ENCODE measurements at places on chromosomes 13 and 19. TPM values are rescaled to one million over a fixed set of nuclear protein-coding genes. Genes with fewer than 3 reads are reported as not detected.

PNMA8B gene
- 2.8 TPM for total RNA-seq

LSM7 gene
- total RNA-seq, result 158 TPM

MCEMP1 gene
- total RNA-seq, result not detected

C3 gene
- 42.7 TPM for total RNA-seq

TEX29 gene
- total RNA-seq, result not detected

ZNF554 gene
- 5.8 TPM for total RNA-seq

ZNF628 gene
- 1.6 TPM for total RNA-seq

LMTK3 gene
- 0.15 TPM for total RNA-seq

C19orf73 gene
- 0.99 TPM for total RNA-seq

PRODH2 gene
- not detected for total RNA-seq

PRR20B gene
- total RNA-seq, result not detected

ZNF99 gene
- total RNA-seq, result not detected

ERICH6B gene
- total RNA-seq, result not detected

HCST gene
- total RNA-seq, result 0.87 TPM

LRRC63 gene
- 0.17 TPM for total RNA-seq

ATP1A3 gene
- total RNA-seq, result 0.15 TPM

ICAM3 gene
- total RNA-seq, result 7.0 TPM

GAMT gene
- 61.5 TPM for total RNA-seq

CLDND2 gene
- total RNA-seq, result not detected

GIPR gene
- total RNA-seq, result 0.29 TPM

FAM32A gene
- total RNA-seq, result 125 TPM

ZNF497 gene
- total RNA-seq, result 0.87 TPM

EPS8L1 gene
- total RNA-seq, result 0.99 TPM

CGB3 gene
- total RNA-seq, result not detected

SCN1B gene
- total RNA-seq, result 7.4 TPM

TRPC4 gene
- total RNA-seq, result 0.15 TPM

SHC2 gene
- total RNA-seq, result 1.0 TPM

FLT3LG gene
- 7.9 TPM for total RNA-seq

KLK3 gene
- total RNA-seq, result not detected

CLEC17A gene
- under 0.01 TPM for total RNA-seq

PLVAP gene
- total RNA-seq, result not detected

STOML3 gene
- not detected for total RNA-seq

SRRM5 gene
- total RNA-seq, result 0.17 TPM

PLPPR3 gene
- 2.5 TPM for total RNA-seq

ELSPBP1 gene
- not detected for total RNA-seq

ANKLE1 gene
- total RNA-seq, result 0.17 TPM

ZIC5 gene
- total RNA-seq, result not detected

VSTM2B gene
- not detected for total RNA-seq

TMEM255B gene
- 0.50 TPM for total RNA-seq

ONECUT3 gene
- total RNA-seq, result not detected

OSCAR gene
- total RNA-seq, result 0.33 TPM

OR7A5 gene
- not detected for total RNA-seq

COX6B2 gene
- total RNA-seq, result not detected

GPC6 gene
- 76.8 TPM for total RNA-seq

FUT1 gene
- under 0.01 TPM for total RNA-seq

GJB2 gene
- 0.29 TPM for total RNA-seq

CEACAM3 gene
- total RNA-seq, result not detected

WTIP gene
- 13.2 TPM for total RNA-seq

AKAP8 gene
- total RNA-seq, result 17.7 TPM

FAM174C gene
- total RNA-seq, result 45.3 TPM

ARHGAP45 gene
- 1.7 TPM for total RNA-seq

BRD4 gene
- 18.0 TPM for total RNA-seq

SYNE4 gene
- total RNA-seq, result 0.50 TPM
